ENCODE measurements at places on chromosomes 5 and 9.

DNA sequence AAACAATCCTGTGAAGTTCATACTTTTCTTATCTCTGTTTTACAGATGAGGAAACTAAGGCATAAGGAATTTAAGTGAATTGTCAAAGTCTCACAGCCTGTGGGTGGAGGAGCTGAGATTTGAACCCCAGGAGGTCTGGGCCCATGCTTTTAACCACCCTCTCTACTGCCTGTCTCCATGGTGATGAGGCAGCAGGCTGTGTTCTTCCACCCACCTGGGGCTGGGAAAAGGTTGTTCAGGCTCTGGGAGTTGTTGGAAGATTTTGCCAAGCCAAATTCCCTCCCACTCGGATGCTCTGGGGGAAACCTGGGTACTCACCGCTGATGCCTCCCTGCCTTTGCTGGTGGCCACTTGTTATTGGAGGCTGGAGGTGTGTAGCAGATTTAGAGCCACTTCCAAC lies 18.3 kb upstream of the SYNPO start:
- no peak for DNase-seq

DNA sequence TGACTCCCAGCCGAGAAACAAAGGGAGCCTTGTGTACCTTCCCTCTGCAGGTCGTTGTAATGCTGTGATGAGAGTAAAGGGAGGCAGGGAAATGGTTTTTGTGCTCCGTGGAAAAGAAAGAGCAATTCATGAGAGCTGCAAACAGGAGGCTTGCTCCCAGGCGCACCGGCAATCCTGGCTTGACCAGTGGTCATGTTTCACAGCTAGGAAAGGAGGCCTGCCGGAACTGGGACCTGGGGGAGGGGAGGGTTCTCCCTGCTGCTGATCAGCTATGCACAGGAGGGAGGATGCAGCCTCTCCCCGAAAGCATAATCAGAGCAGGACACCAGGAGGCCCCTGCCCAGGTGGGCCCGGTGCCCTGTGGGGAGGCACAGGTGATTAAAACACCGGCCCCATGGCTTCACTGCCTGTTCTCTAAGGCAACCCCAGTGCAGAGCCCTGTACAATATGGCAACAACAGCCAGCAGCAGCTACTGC lies 131.3 kb downstream of the ZDHHC21 start:
- DNase-seq = no peak

GRCh38 chr5:159345336-159345735 lies 15.0 kb upstream of the IL12B start:
- no peak for DNase-seq

DNA sequence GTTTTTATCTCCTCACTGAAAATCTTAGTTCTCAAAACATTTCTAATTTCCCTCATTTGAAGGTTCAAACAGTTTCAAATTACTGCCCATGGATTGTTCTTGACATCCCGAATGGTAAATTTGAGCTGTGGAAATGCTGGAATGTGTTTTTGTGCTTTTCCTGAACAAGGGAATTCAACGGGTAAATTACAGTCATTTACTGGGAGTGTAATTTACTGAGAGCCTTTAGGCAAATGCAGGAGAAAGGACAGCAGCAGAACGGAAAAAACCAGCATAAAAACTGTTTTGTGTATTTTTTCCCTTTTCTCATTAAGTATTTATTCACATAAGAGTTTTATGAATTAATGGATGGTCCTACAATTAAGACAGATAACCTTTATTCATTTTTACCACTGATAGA lies 139.2 kb downstream of the PBX3 start:
- DNase-seq = no peak

- DNase-seq = no peak
These were observed 64.1 kb upstream of the HSPA9 start for GRCh38 chr5:138639326-138639725.

DNA sequence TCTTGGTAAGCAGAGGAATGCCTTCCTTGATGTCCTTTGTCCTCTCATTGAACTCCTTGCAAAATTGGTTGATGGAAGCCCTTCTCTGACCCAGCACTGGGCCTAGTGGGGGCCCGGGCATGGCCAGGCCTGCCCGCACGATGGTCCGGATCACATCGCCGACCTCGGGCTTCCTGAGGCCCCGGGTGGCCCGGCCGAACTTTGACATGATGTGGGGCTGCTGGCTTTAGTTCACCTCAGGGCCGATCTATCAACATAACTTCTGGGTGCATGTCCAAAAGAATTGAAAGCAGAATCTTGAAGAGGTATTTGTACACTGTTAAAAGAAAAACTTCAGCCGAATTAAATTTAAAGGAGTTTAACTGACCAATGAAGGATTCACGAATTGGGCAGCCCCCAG lies 24.1 kb upstream of the GNPDA1 start:
- no peak for DNase-seq

DNA sequence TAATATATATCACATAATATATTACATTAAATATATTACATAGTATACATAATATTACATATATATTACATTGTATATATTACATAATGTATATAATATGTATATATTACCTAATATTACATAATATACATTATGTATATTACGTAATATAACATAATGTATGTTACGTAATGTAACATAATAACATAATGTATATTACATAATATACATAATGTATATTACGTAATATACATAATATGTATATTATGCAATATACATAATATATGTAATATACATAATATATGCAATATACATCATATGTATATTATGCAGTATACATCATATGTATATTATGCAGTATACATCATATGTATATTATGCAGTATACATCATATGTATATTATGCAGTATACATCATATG lies 19.1 kb downstream of the CYLC2 start:
- no peak for DNase-seq

GRCh38 chr5:53971131-53971530 lies 339.2 kb downstream of the ARL15 start:
- DNase-seq = no peak

GRCh38 chr9:85163415-85163814 lies 493.9 kb downstream of the NTRK2 start:
- no peak for DNase-seq

Measured in stimulated activated CD4-positive, alpha-beta T cell treated with anti-CD3 and anti-CD28 coated beads, Interleukin-1b, Interleukin-23, amount 100 ng/mL, for 24 hours (primary cell).